Activated T-cell treated with anti-CD3 and anti-CD28 coated beads for 1 hour (primary cell): ENCODE measurements at places on chromosomes 6 and 20.

DNA sequence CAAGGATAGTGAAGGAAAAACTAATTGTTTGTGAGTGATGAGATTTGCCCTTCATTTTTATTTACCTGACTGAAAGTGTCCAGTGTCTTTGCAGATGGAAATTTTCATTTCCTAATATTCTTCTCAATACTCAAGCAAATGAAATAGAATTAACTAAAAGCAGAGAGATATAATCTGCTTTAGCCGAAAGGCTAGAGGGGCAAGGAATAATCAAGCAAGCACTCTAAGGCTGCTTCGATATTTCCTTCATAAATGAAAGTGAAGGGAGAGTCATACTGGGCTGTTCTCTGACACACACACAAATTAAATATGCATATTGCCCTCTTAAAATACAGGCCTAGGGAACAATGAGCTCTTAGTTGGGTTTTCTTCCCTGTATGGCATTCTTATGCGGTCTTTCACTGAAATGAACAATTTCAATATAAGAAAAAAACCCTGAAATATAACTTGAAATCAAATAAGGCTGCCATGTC, 47.5 kb upstream of the POPDC3 start:
- no peak for DNase-seq

GRCh38 chr6:150327117-150327774, 41.6 kb upstream of the IYD start:
- DNase-seq = no peak

DNA sequence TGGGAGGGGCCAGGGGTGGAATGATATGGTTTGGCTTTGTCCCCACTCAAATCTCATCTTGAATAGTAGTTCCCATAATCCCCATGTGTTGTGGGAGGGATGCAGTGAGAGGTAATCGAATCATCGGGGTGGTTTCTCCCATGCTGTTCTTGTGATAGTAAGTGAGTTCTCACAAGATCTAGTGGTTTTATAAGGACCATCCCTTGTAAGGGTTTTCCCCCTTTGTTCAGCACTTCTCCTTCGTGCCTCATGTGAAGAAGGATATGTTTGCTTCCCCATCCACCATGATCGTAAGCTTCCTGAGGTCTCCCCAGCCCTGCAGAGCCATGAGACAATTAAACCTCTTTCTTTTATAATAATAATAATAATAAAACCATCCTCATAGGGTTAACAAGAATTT, 88.8 kb upstream of the PRND start:
- DNase-seq = no peak

DNA sequence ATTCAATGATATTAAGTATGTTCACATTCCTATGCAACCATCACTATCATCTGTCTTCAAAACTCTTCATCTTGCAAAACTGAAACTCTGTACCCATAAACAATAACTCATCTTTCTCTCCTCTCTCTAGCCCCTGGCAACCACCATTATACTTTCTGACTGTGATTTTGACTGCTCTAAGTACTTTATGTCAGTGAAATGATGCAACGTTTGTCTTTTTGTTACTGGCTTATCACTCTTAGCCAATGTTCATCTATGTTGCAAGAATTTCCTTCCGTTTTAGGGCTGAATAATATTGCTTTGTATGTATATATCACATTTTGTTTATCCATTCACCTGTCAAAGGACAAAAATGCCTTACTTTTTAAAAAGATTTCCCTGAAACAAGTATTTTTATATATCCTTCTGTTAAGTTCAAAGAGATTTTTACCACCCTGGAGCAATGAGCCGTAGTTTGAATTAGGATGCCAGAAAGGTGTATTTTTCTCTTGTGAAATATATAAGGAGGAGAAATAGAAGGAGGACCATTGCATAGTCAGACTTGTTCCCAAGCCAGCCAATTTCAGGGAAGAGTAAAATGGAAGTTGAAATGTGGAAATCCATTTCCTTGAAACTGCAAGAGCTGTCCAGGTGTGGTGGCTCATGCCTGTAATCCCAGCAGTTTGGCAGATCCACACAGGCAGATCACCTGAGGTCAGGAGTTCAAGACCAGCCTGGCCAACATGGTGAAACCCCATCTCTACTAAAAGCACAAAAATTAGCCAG, 4.0 kb upstream of the CGAS start:
- no peak for DNase-seq

DNA sequence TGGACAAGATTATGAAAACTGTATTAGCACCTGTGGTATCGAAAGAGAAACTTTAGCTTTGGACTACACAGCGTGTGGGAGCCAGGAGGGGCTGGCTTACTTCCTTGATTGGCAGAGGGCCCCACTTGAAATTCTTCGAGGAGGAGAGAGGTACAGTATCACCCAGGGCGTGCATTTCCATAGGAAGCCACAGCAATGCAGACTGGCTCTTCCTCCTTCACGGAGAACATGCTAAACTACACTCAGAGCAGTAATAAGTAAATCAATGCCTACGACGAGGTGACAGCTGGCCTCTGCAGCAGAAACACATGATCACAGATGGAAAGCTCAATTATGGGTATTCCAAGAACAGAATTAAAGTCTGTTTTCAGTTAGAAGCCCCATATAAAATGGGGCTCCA, 44.2 kb downstream of the MYLK4 start:
- DNase-seq = no peak

GRCh38 chr6:63813566-63814120, 178.0 kb downstream of the PHF3 start:
- no peak for DNase-seq

- no peak for DNase-seq
Measured at GRCh38 chr6:71181565-71181964, 107.0 kb upstream of the OGFRL1 start.

GRCh38 chr6:111011360-111012142, 29.7 kb downstream of the RPF2 start:
- DNase-seq = no peak

- no peak for DNase-seq
Measured at GRCh38 chr20:35878113-35878625, 76.1 kb downstream of the SCAND1 start.

DNA sequence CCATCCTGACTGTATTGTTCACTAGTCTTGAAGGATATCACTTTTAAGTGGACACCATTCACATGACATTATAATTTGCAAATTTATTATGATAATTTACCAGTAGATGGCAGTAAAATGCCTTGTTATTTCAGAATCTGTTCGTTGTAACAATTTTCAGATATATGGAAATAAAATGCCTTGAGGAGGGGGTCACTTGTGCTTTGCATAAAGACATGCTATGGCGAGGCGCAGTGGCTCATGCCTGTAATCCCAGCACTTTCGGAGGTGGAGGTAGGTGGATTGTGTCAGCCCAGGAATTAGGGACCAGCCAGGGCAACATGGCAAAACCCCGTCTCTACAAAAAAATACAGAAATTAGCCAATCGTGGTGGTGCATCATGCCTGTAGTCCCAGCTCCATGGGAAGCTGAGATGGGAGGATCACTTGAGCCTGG, 9.0 kb upstream of the NCOA6 start:
- DNase-seq = no peak

DNA sequence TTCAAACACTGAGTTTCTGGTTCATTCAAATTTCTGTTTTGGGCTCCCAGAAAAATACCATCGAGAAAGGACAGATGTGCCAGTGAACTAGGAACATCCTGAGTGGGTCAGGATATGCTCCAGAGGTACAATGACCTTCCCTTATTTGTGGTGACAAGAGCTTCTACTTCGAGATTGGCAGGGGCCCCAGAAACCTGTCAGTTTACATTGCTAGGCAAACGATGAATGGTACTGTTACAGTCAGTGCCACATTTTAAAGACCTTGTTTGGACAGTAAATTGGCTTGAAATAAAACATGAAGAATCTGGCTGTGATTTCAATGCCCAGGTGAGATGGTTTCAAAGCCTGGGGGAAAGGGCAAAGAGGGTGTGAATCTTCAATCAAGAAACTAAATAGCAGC, 454.5 kb upstream of the ID4 start:
- no peak for DNase-seq

- no peak for DNase-seq
Measured at GRCh38 chr6:40996591-40997233, 42.3 kb downstream of the UNC5CL start.

DNA sequence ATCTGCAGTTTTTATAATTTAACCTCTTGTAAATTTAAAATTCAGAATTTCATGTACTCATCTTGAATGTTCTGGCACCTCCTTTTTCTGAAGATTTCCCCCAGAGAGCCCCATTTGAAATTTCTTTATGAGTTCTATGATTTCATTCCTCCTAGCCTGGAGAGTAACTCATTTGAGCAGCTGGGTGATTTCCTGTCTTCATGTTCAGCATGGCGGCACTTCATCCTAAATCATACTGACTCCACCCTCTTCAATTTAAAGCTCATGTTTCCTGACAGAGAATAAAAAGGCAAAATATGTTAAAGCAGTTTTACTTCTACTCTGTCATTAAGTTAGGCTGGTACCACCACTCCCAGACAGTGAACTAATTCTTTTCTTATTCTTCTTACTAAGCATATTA, 250.9 kb upstream of the POU3F2 start:
- no peak for DNase-seq

- no peak for DNase-seq
Measured at GRCh38 chr20:46111028-46111835, 6.9 kb upstream of the CD40 start.

GRCh38 chr6:31426395-31427354, 23.3 kb downstream of the MICA start:
- DNase-seq = no peak

GRCh38 chr6:126553854-126554253, 213.9 kb downstream of the CENPW start:
- no peak for DNase-seq

DNA sequence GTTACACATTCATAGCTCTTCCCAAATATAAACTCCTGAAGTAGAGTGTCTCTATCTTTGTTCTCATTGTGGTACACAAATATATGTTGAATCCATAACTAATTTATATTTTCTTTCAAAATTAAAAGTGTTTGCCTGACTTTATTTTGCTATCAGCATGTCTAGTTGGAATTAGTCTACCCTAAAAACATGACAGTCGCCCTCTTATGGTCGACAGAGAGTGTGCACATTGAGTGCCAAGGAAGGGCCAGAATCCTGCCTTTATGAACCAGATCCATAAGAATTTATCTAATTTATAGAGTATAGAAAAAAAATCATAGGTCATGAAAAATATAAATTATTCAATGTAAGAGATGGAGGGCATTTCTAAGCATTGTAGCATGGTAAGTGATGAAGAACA, 12.3 kb upstream of the DEFB112 start:
- no peak for DNase-seq

DNA sequence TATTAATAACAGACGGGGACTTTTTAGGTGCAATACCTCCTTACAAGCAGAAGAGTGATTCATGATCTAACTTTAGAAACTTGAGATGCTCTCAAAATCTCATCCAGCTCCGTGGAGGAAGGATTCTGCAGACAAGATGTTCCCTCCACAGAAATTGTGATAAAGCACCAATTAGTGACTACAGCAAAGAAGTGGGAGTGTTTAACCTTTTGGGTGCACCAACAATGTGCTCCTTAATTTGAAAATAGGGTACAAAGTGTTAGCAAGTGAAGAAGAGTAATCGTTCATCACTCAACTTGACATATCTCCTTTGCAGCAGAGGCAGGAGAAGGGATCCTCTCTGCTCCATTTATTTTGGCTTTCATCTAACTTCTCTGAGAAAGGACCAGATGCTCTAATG, 22.8 kb upstream of the SCP2D1 start:
- DNase-seq = no peak

- no peak for DNase-seq
Measured at GRCh38 chr20:20820785-20821483, 108.5 kb upstream of the RALGAPA2 start.

GRCh38 chr6:94510877-94511276, 1066.5 kb upstream of the MANEA start:
- DNase-seq = no peak

DNA sequence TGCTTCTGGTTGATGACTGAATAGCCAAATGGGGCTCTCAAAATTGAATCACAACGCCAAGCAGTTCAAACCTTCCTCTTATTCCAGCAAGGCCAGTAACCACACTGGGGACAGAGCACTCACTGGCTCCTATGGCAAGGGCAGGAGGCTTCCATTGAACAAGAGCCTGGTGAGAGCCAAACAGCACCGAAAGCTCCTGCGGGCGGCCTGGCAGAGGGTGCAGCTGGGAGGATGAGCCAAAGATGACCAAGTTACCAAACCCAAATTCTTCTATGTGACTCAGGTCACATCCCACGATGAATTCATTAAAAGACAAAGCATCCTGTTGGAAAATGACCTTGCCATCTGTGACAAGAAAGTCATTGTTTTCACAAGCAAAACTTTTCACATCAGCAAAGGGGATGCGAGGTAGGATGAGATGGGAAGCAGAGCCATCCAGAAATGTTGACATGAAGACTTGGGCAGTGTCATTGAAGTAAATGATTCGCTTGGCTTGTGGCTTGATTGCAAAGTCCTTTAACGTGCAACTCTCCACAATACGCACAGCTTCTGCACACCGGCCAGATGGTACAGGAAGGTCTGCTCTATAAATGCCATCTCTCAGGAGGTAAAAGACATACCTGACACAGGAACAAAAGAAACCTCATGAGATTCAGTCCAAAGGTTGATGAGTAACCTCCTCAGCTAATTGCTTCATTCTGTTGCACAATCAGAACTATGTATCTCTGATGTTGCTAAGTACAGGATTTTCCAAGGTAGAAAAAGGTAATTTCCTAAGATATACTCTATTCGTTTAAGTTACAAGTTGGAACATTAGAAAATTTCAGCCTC, 36.3 kb downstream of the ROS1 start:
- no peak for DNase-seq

GRCh38 chr6:19424853-19425252, 412.3 kb upstream of the ID4 start:
- no peak for DNase-seq

DNA sequence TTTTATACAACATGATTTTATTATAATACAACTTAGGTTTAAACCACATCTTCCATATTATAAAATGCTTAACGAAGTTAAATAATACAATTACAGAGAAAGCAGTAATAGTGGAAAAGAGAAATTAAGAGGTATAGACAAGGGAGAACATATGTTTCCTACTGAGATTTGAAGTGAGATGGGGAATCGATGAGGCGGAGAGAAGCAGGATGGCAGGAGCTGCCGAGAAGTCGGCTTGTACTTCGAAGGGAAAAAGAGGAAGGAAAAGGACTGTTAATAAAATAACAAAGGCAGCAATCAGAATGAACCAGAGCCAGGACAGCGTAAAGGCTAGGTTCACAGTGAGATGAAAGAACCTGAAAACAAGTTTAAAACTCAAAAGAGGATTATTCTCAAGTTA, 15.4 kb downstream of the FBXL4 start:
- DNase-seq = no peak

- no peak for DNase-seq
Measured at GRCh38 chr6:55379471-55379870, 52.2 kb downstream of the GFRAL start.

DNA sequence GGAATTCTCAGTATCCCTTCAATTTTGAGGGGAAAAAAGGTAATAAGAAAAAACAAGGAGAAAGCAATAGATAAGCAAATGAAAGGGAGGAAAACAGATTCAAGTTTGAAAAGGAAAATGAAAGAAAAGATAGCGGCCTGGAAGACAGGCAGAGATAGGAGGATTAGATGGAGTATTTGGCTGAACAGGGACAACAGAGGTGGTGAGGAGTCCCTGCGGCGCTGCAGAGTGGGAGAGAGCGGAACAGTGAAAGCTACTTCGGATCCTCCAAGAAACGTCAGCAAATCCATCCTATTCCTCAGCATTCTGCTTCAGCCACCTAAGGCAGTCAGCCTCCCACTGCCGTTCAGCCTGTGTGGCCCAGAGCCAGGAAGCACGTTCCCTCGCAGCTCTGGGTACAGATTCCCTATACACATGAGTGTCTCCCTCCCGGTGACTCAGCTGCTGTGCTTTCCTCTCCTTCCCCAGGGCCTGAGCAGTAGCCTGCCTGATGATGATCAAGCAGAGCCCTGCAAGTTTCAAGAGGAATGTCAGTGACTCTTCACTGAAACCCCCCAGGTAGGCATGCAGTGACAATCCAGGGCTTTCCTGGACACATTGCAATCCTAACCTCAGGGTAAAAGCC, 43.4 kb upstream of the CDYL start:
- DNase-seq = no peak
